ENCODE measurements at places on chromosomes 2 and 18.

DNA sequence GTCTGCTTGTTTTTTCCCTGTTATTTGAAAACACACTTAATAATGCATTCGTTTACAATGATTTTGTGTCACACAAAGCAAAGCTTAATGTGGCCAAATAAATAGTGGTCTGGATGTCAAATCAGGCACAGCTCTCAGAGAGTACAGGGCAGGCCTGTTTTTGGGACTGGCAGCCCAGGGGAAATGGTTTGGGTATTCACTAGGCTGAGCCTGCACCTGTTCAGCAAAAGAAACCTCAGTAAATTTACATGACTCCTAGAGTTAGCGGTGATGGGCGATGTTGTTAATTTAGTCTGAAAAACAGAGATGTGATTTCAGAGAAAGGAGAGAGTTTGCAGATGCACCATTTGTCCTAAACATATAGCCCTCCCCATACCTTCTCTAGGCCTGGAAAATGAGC is 197.1 kb downstream of the ALK start:
- DNase-seq = no peak

DNA sequence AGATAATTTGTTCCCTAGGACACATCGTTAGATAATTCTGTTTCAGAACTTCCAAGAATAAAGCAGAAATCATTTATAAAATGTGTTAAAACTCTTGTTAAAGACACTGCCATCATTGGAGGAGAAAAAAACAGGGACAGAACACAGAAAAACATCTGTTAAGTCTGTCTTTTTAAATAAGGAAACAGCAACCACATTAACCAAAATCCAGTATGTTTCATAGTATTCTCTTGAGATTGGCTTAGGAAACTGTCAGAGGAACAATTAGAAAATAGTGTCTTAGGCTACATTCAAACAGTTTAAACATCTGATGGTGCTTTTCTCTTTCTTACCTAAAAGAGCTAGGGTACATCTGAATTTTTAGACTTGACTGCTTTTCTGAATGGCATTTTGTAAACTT is 81.6 kb downstream of the PMS1 start:
- DNase-seq = no peak

GRCh38 chr2:125169022-125169763 is 1144.1 kb downstream of the CNTNAP5 start:
- DNase-seq = no peak

DNA sequence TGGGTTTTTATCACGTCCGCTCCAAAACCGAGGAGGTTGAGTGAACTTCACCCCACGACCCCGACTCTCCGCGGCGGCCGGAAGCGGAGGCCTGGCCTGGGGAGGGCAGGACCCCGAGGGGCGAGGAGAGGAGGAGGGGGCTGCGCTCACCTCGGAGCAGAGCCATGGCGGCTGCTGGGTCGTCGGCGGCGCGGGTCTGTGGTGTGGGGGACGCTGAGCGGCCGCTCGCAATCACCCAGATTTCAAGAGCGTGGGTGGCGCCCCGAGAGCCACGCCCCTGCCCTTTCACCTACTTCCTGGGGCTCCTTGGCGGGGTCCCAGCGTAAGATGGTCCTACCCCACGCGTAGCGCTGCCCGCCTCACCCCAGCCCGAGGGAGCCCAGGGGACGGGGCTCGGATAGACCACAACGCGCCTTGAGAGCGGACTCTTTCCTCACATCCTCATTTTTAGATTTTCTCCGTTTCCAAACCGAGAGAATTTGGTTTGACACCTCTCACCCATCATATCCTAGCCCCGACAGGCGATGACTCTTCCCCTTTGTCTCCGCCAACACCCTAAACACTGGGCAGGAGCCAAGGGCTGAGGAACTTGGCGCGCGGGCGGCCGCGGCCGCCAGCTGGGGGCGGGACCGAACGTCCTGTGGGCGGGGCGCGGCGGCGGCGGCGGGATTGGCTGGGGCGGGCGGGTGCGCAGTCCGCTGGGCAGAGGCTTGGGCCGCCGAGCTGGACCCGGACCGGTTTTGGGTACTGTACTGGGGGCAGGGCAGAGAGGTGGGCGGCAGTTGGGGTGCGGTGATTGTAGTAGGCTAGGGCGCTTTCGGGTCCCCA is at the start of gene ACAA2:
TSS of gene ACAA2 (minus strand) at position 215 of the 828 bp plus-strand sequence. CDS start at position 166, 49 bp downstream.
- peak; percentile 93 for DNase-seq

DNA sequence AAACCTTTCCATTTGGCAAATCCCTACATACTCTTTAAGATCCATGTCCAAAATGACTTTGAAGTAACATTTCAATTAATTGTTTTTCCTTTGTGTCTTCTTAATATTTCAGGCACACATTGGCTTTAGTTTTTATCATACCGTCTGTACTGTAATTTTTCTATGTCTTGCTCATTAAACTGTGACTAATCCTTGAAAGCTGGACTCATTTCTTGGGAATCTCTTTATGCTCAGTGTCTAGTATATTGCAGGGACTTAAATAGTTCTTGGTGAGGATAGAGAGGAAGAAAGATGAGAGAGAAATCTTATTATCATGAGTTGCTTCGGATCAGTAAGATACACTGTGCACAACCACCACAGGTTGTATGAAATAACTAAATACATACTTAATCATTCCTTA is 448.3 kb upstream of the ST6GAL2 start:
- DNase-seq = no peak

DNA sequence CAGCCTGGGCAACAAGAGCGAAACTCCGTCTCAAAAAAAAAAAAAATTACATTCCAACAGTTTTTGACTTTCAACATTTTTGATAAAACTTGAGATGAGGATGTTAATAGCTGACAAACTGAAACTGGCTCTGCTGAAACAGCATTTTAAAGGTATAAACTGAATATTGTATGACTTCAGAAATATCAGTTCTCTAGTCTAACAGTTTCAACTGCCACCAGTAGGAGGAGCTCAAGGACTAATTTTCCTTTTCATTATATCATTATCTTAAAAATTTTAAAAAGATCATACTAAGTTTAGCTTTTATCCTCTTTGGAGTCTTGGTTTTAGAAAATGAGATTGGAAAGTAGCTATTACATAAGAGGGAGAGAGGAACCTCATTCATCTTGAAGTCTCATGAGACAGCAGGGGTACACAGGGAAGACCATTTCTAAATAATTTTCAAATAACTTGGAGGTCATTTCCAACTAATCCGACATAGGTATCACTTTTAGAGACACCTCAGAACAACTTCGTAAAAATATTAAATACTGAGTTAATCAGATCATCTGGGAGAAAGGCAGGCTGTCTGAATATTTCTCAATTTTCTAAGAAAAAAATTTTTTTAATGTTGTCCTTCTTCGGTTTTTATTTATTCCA is 37.6 kb upstream of the MCM6 start:
- DNase-seq = no peak

- DNase-seq = no peak
Measured at GRCh38 chr2:215754546-215754945, 258.8 kb downstream of the MREG start.

- DNase-seq = no peak
Measured at GRCh38 chr2:162126111-162126519, 25.9 kb downstream of the GCG start.

DNA sequence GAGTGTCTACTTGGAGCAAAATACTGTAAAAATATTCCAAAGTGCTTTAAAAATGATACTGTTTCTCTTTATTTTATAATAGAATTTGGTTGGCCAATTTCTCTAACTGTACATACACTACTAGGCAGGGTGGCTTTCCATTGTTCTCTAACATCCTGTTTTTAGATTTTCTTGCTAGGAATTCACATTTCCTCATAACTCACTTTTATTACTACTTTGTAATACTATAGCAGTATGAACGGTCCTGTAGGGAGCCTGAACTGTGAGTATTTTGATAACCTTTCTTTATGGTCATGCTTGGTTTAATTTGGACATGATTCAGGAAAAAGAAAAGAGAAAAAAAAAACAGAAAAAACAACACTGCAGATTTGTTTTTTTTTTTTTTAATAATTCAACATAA is 37.8 kb downstream of the GCG start:
- DNase-seq = no peak

- no peak for DNase-seq
Measured at GRCh38 chr2:201452922-201453643, 1.5 kb downstream of the STRADB start.

DNA sequence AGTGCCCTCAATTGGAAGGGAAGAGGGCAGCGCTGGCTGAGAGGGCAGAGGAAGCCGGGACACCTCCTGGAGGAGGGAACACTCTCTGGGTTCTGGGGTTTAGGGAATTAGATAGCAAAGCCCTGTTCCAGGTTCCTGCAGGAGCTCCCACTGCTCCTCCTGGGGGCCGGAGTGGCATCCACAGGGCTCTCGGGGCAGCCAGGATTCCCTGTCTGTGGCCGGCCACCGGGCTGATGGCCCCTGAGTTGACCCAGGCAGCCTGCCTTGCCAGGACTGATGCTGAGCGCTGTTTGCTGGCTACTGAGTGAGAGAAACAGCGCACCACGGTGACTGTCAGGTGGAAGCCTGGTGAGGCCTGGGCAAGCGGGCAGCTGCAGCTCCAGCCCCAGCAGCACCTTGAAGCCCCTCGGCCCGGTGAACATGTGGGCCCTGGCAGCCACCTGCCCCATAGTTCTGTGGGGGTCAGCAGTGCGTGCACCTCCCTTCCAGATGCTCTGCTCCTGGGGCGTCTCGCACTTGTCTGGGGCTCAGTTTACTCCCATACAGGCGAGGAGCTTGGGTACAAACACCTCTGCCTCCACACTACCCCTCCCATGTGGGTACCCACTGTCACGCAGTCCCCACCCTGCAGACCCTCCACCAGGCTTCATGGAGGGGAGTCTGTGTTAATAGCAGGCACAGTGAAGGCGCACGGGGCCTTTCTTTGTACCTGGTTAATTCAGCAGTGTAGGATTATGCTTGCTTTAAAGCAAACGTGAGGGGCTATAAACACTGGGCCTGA is 7.7 kb upstream of the ALLC start:
- peak; percentile 57 for DNase-seq

DNA sequence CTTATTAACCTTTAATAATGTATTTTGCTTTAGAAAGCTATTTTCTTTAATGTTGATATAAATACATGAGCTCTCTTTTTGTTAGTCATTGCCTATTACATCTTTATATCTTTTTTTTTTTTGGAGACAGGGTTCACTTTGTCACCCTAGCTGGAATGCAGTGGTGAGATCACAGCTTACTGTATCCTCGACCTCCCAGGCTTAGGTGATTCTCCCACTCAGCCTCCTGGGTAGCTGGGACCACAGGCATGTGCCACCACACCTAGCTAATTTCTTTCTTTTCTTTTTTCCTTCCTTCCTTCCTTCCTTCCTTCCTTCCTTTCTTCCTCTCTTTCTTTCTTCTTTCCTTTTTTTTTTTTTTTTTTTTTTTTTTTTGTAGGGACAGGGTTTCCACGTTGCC is 15.4 kb downstream of the NAB1 start:
- DNase-seq = no peak

- peak; percentile 55 for DNase-seq
Measured at GRCh38 chr2:168758970-168759820, 43.2 kb upstream of the NOSTRIN start.

DNA sequence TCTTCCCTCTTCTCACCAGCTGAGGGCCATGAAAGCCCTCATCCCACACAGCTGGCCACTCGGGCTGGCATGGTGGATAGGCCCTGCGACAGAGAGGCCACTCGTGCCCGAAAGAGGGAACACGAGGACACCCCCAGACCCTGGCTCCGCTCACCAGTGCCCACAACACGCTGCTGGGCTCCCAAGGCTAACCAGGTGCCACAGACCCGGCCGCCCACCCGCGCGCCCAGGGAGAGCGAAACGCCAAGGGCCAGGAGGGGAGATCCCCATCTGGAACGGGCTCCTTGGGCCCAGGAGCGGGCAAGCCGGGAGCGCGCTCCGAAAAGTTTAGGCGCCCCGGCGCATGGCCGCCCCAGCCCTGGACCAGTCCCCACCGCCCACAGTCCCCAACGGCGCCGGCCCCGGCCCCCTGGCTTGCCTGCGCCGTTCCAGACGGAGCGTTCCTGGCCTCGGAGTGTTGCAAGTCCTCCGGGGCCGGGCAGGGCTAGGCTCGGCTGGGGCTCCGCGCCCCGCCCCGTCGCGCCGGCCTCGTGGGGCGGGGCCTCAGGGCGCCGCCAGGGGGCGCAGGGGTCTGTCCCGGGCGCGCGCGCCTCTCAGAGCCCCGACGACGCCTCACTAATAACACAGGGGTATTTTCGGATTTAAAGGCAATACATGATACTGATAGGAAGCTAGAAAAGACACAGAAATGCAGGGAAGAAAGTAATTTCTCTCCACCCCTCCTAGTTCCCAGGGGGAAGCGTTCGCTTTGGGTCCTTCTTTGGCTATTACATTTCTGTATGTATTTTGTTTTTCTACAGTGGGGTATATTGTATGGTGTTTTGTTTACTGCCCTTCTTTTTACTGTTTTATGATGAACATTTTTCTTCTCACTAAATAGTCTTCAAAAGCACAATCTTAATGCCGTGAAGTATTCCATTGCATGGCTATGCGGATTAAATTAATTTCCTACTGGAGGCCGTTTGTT is at the start of gene TMBIM1:
TSS of gene TMBIM1 (minus strand) at position 456 of the 967 bp plus-strand sequence. CDS start 10,362 bp downstream, outside the sequence.
- DNase-seq = peak; percentile 92

- no peak for DNase-seq
Measured at GRCh38 chr18:463403-463802, 37.1 kb downstream of the COLEC12 start.

Measured in endodermal cell (in vitro differentiated cells).